Activated naive CD4-positive, alpha-beta T cell treated with anti-CD3 and anti-CD28 coated beads, Interleukin-2, amount 50 U/mL, for 72 hours (primary cell): ENCODE measurements at places on chromosomes 3 and 15. TPM values are rescaled to one million over a fixed set of nuclear protein-coding genes. Genes with fewer than 3 reads are reported as not detected.

DNA sequence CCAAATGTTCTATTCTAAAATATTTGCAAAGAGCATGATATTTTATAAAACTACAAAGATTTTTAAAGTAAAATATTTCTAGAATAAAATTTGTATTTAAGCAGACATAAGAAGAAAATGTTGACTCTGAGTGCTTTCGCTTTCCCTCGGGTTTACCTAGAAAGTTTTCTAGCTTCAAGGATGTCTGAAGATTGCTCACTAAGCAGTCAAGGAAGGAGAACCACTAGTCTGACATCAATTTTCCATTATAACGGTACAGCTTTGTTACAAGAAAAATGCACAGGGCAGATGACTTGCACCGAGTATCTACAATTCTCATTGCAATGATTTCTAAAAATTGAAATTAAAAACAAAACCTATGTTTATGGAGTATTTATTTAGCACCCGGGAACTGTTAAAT, 14.2 kb downstream of the GPR15 start:
- DNase-seq: no peak

GRCh38 chr3:156356537-156357363, 198.2 kb downstream of the SSR3 start:
- DNase-seq: no peak

DNA sequence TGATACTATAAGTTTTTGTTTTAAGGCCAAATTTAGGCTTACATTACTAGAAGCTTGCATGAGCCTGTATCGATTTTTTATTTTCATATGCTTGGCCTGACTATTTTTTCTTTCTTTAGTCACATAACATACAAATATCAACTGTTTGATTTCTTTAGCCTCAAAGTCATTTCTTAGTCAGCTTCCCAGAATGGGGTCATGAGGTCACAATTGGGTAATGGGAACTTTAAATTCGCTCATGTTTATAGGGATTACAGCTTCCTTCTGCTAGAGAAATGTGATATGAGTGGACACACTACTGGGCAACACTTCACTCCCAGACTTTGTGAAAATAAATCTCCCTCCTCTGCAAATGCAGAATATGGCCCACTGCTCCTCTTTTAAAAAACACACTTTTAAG, 9.1 kb upstream of the TIPARP start:
- no peak for DNase-seq

- no peak for DNase-seq
Measured at GRCh38 chr15:98896802-98897732, 110.5 kb downstream of the PGPEP1L start.

DNA sequence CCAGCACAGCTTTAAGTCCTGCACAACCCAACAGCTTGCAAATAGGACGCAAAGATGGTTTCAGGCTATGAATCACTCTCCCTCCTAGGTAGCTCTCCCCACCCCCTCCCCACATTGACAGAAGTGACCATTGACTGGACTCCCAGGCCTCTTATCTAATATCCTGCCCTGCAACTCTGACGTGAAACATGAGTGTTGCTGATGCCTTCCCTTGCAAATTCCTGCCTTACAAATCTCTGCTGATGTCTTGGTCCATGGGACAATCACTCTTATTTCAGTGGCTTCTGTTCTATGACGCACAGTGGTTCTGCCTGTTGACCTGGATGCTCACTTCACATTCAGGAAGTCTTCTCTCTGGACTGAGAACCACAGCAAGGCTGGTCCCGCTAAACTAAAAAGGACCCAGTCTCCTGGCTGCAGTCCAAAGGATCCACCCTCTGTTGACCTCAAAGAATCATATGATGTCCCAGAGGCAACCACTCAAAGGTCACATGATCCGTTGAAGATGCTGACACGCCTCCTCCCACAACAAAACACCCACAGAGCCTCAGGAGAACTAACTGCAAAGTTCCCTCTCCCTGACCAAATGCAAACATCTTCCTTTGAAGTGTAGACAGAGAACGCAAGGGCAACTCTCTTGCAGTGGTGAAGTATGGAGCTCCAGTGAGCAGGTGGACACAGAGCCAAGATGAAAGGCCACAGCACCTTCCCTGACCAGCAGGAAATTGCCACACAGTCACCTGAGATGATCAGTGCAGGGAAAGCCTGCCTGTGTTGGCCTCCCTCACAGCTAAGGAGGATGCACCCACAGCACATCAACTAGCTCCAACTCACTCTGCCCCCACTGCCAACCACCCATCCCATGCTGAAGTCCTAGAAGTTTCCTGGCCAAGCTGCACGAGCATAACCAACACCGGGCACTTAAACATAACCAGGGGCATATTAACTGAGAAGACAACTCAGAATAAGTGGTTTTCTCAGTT, 112.3 kb downstream of the ADAMTS17 start:
- no peak for DNase-seq

- no peak for DNase-seq
Measured at GRCh38 chr3:69385723-69386555, at the start of gene FRMD4B. Gene FRMD4B (minus strand): TSS chr3:69386088. CDS start chr3:69385989, 99 bp downstream.

DNA sequence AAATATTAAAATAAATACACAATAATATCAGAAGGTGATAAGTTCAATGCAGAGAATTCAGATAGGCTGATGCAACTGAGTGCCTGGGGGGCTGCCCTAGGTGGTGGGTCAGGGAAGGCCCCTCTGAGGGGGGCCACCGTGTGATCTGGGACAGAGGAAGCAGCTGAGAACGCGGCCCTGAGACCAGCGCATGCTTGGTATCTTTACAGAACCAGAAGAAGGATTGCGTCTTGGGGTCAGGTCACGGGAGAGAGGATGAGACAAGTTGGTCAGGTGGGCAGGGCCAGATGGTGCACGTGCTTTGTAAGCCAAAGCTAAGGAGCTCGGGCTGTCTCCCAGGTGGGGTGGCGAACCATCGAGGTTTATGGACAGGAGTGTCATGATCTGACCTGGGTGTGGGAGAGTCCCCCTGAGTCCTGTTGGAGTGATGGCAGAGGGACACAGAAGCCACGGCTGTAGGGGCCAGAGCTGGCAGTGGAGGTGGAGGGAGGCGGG, 121.2 kb downstream of the ETFA start:
- DNase-seq: no peak

DNA sequence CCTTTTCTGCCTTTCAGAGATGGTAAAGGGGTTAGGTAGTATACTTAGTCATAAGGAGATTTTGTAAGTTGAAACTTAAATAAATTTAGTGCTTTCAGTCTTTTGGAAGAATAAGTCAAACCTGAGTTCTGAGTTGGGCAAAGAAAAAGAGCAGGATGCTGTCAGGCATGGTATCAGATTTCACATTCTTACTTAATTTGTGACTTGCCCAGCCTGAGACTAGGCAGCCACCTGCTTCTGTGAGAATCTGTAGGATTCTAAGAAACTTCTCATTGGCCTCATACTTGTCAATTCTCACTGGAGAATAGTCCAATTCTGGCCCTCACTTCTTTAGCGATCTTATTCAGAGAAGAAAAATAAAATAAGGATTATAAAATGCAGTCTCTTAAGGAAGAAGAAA, 577.5 kb downstream of the DIPK2A start:
- no peak for DNase-seq

- DNase-seq: no peak
Measured at GRCh38 chr3:48219543-48219942, 3.8 kb upstream of the CAMP start.

GRCh38 chr3:156341831-156342416, 213.0 kb downstream of the SSR3 start:
- no peak for DNase-seq

- no peak for DNase-seq
Measured at GRCh38 chr15:35151381-35151780, 66.3 kb upstream of the NANOGP8 start.

- DNase-seq: peak; percentile 21
Measured at GRCh38 chr3:189288348-189289235, 116.8 kb downstream of the TPRG1 start.

GRCh38 chr3:11195201-11195600, 40.9 kb downstream of the HRH1 start:
- DNase-seq: no peak

DNA sequence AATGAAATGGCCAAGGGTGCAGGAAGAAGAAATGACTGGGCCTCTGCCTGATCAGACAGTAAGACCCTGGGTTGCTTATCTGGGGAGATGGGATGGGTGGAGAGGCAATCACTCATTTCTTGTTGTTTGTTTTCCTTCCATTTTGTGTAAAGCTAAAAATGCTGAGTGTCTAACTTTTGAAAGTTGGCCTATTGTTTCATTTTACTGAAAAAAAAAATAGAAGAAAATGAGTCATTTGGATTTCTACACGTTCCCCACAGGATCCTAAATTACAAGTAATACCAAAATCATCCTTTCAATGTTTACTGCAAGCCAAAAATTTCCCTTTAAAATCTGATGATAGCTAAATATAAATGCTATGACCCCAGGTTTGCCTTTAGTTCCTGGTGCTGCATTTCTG, 30.6 kb downstream of the PTX3 start:
- DNase-seq: no peak

- no peak for DNase-seq
Measured at GRCh38 chr3:104198131-104198530, 1168.6 kb upstream of the ALCAM start.

GRCh38 chr3:175526609-175527280, 667.6 kb downstream of the NAALADL2 start:
- DNase-seq: no peak

DNA sequence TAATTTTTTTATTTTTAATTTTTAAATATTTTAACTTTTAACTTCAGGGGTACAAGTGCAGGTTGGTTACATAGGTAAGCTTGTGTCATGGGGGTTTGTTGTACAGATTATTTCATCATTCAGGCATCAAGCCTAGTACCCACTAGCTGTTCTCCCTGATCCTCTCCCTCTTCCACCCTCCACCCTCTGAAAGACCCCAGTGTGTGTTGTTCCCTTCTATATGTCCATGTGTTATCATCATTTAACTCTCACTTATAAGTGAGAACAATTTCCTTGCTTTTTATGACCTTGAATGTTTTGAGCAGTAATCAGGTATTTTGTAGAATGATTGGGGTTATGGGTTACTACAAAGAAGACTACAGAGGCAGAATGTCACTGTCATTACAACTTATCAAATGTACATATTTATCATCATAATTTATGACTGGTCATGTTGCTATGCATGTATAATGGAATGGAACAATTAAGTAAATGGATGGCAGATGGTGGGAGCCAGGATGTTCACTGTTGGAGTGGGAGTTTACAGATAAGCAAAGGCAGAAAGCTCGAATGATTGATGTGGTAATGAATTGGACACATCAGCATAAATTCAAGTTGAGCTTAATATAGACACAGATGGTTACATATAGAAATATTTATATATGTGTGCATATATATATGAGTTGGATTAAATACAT, 563.8 kb upstream of the ROBO1 start:
- DNase-seq: no peak

GRCh38 chr15:42919799-42920518, 619 bp downstream of the TTBK2 start:
- peak; percentile 29 for DNase-seq

- DNase-seq: no peak
Measured at GRCh38 chr3:187167777-187168176, 28.5 kb upstream of the RPL39L start.

GRCh38 chr3:183378951-183379350, 49.5 kb downstream of the MCF2L2 start:
- no peak for DNase-seq

GRCh38 chr15:100111125-100112060, 230.4 kb downstream of the ADAMTS17 start:
- DNase-seq: peak; percentile 70

- no peak for DNase-seq
Measured at GRCh38 chr3:59027607-59028006, 22.2 kb downstream of the CFAP20DC start.

- no peak for DNase-seq
Measured at GRCh38 chr3:113055961-113056360, 65.2 kb downstream of the GTPBP8 start.

DNA sequence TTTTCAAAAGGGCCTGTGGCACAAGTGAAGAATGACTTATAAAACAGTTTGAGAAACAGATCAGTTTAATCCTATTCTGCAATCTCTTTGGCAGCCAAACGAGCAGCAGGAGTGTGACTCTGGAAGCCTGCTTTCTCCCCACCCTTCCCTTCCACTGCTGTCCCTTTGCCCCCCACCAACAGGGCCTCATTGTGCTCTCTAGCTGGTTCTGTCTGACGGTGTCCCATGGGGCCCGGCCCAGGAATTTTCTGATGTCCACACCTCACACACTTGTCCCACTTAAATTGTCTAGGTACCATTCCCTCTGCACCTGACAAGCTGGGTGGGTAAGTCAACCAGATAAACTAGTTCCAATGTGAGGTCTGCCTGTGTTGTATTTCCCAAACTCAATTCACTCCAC, 16.4 kb downstream of the SLCO2A1 start:
- DNase-seq: no peak

DNA sequence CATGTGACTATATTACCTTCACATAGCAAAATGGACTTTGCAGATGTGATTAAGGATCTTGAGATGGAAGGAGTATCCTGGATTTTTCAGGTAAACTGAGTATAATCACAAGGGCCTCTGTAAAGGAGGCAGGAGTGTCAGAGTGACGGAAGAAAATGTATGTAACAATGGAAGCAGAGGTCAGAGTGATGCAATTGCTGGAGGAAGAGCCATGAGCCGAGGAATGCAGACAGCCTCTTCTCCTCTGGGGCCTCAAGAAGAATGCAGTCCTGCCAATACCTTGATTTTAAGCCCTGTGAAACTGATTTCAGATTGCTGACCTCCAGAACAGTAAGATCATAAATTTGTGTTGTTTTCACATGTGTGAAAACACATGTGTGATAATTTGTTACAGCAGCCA, 15.1 kb downstream of the HEMK1 start:
- DNase-seq: no peak

GRCh38 chr3:73510784-73511183, 114.0 kb downstream of the PDZRN3 start:
- DNase-seq: no peak

- no peak for DNase-seq
Measured at GRCh38 chr3:30476368-30477084, 129.9 kb upstream of the TGFBR2 start.

DNA sequence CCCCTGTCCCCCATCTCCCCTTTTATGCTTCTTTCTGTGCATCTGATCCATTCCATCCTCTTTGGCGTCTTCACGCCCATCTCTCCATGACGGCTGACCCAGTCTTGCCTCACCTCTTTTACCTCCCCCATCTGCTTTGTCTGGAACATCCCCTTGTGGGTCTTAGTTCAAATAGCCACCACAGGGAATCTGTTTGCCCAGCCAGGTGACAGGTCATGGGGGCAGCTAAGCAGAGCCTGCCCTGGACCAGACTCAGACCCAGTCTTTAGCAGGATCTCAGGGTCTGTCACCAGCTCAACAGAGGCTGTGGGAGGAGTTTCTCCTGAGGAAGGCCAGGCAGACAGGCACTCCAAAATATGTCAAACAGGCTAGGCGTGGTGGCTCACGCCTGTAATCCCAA, 28.1 kb downstream of the COLQ start:
- DNase-seq: no peak

GRCh38 chr15:98860281-98861041, 147.1 kb downstream of the PGPEP1L start:
- no peak for DNase-seq

Gene KIF9
- 4.0 TPM for total RNA-seq

Gene PP2D1
- total RNA-seq: not detected

Gene HIGD2B
- total RNA-seq: 0.68 TPM

Gene C3orf62
- total RNA-seq: 4.3 TPM

Gene OPA1
- total RNA-seq: 100.0 TPM

Gene MEIS2
- total RNA-seq: not detected

Gene BBX
- 42.9 TPM for total RNA-seq

Gene ROPN1
- not detected for total RNA-seq

Gene MNS1
- 0.47 TPM for total RNA-seq

Gene PYGO1
- not detected for total RNA-seq

Gene TMEM207
- total RNA-seq: not detected

Gene CFAP20DC
- total RNA-seq: 2.7 TPM

Gene MASP1
- not detected for total RNA-seq

Gene HRG
- not detected for total RNA-seq

Gene MRPS22
- 58.8 TPM for total RNA-seq

Gene PPP1R14D
- total RNA-seq: not detected

Gene CMTM6
- total RNA-seq: 38.1 TPM
